Neuronal stem cell (in vitro differentiated cells): ENCODE measurements at places on chromosomes 16 and 17.

GRCh38 chr17:19487024-19487600 lies 46.5 kb upstream of the SLC47A1 start:
- no peak for DNase-seq

- DNase-seq: no peak
Observed at GRCh38 chr16:55503726-55504550, 4.9 kb upstream of the LPCAT2 start.

DNA sequence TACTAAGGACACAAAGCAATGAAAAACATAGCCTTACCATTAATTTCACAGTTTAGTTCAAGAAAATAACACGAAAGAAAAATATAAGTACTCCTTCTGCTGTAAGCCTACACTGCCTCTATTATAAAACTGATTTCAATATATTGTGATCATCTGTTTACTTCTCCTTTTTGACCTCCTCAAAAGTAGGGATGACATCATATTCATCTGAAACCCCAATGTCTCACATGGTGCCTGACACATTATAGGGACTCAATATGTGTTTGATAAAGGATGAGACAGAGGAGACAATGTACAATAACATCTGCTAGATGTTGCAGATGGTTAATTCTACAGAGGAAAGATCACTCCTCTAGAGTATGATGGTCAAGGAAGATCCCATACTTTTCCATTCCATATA lies 118.4 kb upstream of the NOG start:
- DNase-seq: no peak

DNA sequence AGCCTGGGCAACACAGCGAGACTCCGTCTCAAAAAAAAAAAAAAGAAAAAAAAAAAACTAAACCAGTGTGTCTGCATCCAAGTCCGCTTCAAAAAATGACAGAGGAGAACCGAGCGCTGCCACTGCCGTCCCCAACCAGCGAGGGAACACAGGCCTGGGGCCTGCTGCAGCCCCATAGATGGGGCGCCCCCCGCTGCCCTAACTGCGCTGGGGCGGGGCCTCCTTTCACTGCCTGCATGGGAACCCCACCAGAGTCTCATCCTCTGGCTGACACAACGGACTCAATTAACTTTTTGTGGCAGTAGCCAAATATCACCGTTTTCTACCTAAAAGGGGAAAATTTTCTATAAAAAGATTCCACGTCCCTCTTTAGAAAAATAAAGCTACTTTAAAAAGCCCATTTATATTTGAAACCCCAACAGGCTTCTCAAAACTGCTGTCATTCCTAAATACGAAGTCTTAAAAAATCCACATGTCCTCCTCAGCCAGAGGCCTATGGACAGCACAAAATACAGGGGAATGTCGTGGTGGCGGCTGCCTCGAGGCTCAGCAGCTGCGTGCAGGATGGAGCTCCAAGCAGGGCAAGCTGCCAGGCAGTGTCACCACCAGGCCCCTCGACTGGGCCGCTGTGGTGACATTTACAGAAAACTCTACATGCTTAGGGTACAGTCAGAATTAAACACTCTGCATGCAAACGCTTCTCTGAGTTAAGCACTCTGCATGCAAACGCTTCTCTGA lies 30.3 kb downstream of the KLHDC4 start:
- DNase-seq: no peak

DNA sequence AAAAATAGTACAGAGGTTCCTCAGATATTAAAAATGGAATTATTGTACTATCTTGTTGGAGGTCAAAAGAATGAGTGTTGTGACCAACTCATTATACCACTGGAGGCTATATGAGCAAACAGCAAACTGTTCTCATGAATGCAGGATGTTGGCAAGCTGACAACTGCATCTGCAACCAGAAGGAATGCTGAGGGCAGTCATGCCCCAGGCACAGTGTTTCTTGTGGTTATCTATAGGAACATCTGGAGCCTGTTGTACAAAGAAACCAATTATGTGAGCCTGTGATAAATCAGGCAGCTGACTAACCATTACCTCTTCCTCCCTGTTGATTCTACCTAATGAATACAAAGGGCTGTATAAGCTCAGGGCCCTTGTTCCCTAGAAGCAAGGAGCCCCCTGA lies 2057.1 kb downstream of the TP53TG3F start:
- DNase-seq: no peak

- DNase-seq: no peak
Observed at GRCh38 chr16:31130336-31130891, 5.1 kb downstream of the PRSS8 start.

DNA sequence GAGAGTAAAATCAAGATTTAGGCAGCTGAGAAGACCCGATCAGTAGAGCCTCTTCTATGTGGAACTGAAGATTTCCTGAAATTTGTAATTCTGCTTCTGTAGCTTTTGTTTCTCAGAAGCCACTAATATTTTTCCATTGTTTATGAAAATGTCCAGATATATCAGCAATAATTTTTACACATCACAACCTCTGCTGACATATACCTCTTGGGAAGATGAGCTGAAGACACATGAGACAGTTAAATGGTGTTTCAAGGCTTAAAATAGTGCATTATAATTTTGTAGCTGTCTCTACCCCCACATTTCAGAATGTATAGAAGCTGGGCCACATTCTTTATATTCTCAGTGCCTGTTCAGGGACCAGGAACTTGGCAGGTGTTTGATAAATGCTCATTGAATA lies 320.6 kb downstream of the HS3ST4 start:
- DNase-seq: no peak

DNA sequence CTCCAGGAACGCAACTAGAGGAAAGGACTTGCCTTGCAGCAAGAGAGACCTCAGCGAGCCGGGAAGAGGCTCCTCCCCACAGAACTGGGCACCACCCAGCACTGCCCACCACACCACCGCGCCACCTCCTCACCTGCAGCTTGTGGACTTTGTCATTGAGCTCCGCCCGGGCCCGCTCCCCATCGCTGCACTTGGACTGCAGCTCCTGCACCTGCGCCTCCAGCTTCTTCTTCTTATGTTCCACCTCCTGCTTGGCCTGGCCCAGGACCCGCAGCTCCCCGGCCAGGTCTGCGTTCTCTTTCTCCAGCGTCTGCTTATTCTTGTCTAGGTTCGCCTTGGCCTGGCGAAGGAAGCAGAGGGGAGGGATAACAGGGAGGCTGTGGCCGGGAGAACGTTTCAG lies 76.7 kb downstream of the NDE1 start:
- DNase-seq: no peak

- DNase-seq: peak; percentile 55
Observed at GRCh38 chr16:21656795-21657768, 4.7 kb upstream of the IGSF6 start.

DNA sequence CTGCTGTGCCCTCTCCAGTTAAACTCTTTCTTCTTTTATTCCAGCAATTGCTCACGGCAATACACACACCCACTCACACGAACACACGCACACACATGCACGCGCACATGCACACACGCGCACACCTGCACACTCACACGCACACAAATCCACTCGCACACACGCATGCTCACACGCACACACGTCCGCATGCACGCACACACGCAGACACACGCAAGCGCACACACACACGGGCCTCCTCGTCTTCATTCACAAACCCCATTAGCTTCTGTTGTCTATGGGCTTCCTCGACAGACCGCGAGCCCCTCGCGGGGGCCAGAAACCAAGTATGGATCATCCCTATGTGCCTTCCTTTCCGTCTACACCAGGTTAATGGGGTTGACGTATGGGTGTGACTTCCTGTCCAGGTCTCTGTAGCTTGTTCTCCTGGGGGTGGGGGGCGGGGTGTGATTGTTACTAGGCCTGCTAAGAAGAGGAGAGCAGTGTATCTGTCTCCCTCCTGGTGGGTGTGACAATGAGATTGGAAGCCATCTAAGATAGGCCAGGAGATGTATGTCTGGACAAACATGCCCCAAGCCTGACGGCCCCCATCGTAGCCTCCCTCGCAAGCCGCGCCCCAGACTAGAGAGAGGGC lies 670 bp upstream of the CTF1 start:
- DNase-seq: no peak

GRCh38 chr16:85389679-85390470 lies 223.2 kb upstream of the GSE1 start:
- DNase-seq: no peak

DNA sequence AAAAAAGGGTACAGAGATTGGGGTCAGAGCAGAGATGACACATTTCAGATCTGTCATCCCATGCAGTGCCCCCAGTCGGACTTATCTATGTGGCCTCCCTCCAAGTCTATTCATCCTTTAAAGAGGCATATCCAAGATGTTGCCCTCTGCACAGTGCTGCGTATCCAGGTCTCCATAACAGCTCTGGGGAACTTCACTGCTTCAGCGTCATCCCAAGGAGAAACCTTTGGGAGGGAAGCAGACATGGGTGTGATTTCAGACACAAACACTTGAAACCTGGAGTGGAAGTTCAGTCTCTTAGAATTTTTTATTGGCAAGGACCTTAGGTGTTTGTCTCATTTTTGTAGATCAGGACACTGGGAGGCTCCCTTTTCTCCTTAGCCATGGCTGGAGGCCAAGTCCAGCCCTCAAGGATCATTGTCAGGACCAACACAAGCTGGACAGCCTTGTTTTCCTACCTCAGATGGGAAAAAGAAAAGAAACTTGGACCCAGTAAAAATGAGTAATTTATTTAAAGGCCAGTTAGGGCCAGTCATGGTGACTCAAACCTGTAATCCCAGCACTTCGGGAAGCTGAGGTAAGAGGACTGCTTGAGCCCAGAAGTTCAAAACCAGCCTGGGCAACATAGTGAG lies 23.9 kb upstream of the NLK start:
- DNase-seq: no peak

GRCh38 chr17:6681671-6682070 lies 30.1 kb downstream of the C17orf100 start:
- DNase-seq: no peak

DNA sequence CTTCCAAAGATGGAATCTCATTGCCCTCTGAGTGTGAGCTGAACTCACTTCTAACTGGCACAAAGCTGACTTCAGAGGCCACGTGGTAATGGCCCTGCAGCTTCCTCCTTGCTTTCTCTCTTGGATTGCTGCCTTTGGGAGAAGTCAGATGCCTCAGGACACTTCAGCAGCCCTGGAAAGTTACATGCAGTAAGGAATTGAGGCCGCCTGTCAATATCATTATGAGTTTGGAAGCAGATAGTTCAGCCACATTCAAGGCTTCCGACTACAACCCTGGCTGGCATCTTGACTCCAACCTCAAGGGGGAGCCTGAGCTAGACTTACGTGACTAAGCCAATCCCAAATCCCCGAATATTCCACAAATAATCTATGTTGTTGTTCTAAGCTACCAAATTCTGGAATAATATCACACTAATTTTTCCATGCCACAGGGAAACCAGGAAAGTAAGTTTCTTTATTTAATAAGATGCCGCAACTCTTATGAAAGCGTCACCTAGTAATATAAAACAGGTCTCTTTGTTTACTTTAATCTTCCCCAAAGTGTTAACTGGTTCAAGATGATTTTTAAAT lies 13.6 kb downstream of the CEP20 start:
- peak; percentile 31 for DNase-seq

DNA sequence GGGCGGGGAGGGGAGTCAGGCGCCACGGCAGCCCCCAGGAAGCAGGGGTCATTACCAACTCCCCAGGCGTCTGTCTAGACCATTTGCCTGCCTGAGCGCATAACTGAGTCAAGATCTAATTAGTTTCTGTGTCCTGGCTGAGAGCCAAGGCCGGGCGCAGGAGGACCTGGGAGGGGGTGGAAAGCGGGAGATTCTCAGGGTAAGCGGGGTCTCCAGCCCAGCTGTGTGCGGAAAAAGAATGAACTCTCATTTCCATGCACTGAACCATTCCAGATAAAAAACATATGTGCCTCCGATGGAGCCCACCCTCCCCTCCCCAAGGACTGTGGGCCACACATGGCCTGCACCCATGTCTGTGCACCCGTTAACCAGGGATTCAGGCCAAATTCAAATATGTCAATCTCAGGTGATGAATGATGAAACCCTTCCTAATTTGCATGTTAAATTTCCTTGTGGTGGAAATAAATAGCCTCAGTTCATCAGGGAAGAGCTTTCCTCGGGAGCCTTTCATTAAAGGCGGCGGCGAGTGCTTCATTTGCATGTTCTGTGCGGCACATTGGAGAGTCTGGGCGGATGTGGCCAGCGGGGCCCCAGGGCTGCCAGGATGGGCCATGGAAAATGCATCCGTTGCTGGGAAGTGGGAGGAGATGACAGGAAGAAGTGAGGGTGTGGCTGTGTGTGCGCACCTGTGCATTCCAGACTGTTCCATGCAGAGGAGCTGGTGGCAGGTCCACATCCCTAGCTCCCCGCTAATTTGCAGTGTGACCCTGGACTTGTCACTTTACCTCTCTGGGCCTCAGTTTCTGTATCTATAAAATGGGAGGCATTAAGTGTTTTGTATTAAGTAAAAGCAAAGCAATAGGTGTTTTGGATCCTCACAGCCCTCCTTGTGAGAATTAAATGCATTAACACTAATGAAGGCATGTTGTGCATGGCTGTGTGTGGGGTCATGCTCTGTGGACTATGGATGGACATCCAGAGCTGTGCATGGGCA lies 151.1 kb downstream of the SDK2 start:
- no peak for DNase-seq

DNA sequence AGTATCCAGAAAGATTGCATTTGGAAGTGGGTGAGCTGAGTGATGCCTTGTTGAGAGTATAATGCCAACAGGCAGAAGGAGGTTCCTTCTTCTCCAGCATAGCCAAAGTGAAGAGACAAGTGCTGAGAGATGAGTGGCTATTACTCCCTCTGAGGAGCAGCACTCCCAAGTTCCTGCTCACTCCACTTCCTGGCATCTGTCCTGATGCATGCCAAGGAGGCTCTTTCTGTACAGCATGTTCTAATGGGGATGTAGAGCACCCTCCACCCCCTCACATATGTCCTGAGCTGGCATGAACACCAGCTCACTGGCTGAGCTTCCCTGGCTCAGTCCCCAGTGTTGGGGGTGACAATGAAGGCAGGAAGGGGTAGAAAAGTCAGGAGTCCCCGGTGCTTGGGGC lies 44.2 kb upstream of the DNAH9 start:
- DNase-seq: no peak

- DNase-seq: no peak
Observed at GRCh38 chr16:83231729-83232128, 576.0 kb upstream of the HSBP1 start.
